Astrocyte of the spinal cord (primary cell): ENCODE measurements at places on chromosomes 6 and 20.

- peak; percentile 88 for DNase-seq
Observed at GRCh38 chr20:49344975-49345374, 67.1 kb upstream of the ZNFX1 start.

DNA sequence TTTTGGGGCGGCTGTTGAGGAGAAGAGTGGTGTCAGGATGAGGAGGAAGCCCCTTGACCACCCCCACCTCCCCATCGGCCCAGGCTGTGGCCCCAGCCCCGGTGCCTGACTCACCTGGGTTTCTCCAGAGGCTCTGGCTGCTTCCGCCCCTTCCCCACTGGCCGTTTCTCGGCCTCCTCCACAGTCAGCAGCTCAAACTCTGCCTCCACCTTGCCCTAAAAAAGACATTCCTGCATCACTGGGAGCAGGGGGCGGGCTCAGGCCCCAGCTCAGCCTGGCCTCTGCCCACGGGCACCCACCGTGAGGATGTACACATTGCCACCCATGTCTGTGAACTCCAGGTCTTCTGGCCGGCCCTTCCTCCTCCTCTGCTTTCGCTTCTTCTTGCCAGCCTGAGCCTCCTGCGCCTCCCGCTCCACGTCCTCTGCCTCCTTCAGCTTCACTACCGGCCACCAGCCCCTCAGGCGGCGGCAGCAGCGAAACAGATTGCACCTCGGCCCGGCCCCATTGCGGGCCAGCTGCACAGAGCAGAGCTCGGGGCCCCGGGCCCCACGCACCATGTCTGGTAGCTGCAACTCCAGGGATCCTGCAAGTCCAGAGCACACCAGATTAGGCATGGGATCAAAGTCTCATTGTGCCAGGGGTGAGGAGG lies 17.3 kb downstream of the ERGIC3 start:
- DNase-seq: no peak

- no peak for DNase-seq
Observed at GRCh38 chr20:2246069-2246491, 49.7 kb upstream of the TGM3 start.

GRCh38 chr20:23152308-23152892 lies 66.3 kb upstream of the CD93 start:
- peak; percentile 61 for DNase-seq

GRCh38 chr20:19758133-19758500 lies at the start of gene RIN2:
RIN2 (plus strand) TSS chr20:19758258; CDS start chr20:19889602, 131,344 bp downstream.
- no peak for DNase-seq

- no peak for DNase-seq
Observed at GRCh38 chr20:48461091-48461734, 366.6 kb downstream of the PREX1 start.

DNA sequence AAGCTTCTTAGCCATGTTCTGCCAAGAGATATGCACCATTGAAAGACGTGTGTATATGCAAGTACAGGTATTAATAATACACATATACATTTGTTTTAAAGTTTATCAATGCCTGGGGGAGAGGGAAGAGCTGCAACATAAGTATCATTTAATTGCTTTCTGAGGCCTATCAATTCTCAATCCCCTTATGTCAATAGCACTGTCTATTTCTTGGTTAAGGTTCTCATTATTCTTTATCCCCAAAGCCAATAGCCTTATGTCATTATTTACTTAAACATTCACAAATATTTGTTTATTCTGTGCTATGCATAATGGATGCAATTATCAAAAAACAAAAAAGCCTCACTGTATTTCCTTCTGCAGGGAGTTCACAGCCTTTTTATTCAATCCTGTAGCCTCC lies 350.3 kb upstream of the KCNQ5 start:
- no peak for DNase-seq

GRCh38 chr6:38997128-38997761 lies 51.3 kb upstream of the GLP1R start:
- peak; percentile 9 for DNase-seq

- no peak for DNase-seq
Observed at GRCh38 chr6:106536851-106537250, 92.4 kb downstream of the RTN4IP1 start.

GRCh38 chr6:39791850-39792539 lies at the start of gene DAAM2:
DAAM2 (plus strand) TSS chr6:39792376; CDS start chr6:39856303, 63,927 bp downstream.
- DNase-seq: peak; percentile 42

GRCh38 chr6:130912434-130912833 lies 85.2 kb downstream of the SMLR1 start:
- no peak for DNase-seq

DNA sequence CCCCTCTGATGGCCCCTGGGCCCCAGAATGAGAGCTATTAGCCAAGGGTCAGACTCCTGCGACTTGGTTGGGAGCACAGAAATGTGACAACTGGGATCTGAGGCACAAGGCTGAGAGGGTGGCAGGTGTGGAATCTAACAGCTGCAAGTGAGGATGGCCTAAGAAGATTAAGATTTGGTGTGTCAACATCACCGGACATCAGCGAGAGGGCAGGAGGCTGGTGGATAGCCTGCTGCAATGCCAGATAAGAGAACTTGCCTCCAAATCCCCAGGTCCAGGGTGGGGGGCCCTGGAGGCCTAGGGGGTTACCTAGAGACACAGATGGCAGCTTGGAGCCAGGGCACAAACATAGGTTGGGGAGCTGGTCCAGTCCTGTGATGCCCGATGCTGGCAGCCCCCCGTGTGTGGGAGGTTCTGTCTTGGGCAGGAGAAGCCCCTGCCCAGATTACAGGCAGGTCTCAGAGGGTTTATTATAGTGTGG lies 155.8 kb downstream of the GRM4 start:
- DNase-seq: no peak

DNA sequence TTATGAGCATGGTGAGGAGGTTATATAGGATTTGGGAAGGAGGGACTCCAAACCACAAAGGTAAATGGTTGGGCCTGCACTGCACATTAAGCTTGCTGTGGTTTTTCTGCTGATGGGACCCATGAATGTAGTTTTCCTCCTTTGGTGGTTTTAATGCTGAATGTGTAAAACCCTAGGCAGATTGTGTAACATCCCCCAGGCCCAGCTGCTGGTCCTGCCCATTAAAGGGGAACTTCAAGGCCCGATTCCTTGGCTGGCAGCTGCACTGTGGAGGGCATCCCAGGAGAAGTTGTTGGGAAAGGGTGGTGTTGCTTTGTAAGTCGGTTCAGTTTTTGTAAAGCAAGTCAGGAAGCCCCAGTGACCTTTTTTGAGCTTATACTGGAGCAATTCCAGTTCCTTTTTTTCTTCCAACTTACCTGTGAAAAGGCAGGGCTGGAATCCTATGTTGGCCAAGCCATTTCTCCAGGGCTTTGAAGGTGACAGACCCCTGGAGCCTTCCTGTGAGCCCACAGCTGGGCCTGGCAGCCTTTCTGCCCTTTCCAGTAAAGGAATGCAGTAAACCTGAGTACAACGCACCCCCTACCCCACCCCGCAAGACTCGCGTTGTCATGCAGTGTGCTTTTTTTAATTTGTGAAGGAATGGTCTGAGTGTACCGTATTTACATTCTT lies 43.1 kb upstream of the NAA20 start:
- peak; percentile 83 for DNase-seq

DNA sequence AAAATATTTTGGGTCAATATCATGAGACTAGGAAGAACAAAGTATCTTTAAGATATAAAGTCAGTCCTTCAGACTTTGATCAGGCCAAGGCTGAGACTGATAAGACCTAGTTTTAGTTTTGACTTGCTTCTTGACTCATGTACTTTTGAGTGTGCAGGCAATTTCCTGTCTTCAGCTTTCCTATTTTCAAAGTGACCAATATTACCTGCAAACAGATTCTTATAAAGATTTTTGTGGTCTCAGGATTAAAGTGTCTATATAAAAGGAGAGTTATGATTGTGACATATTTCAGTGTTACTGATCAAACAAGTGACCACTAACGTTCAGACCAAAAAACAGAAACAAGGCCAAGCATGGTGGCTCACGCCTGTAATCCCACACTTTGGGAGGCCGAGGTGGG lies 36.0 kb upstream of the AKIRIN2 start:
- DNase-seq: no peak

GRCh38 chr20:24955045-24955444 lies 6.0 kb downstream of the CST7 start:
- DNase-seq: no peak

GRCh38 chr6:154448448-154449096 lies 61.9 kb downstream of the CNKSR3 start:
- peak; percentile 86 for DNase-seq
